SHP77 treated with DMSO at 0.1 percent for 48 hours (cell line): ENCODE measurements at places on chromosomes 4 and X.

- DNase-seq, result no peak
These were observed 515.1 kb upstream of the DIPK2B start for GRCh38 chrX:45715748-45716147.

- DNase-seq, result peak; percentile 10
These were observed 155.2 kb upstream of the GALNT7 start for GRCh38 chr4:173013232-173013930.

DNA sequence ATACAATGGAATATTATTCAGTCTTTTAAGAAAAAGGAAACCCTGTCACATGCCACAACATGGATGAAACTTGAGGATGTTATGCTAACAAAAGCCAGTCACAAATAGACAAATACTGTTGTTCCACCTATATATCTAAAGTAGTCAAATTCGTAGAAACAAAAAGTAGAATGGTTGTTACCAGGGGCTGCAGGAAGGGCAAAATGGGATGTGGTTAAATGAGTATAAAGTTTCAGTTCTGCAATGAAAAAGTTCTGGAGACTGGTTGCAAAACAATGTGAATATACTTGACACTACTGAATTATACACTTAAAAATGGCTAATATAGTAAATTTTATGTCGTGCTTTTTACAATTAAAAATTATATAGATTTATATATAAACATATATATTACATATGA lies 12.2 kb downstream of the SPOCK3 start:
- DNase-seq, result no peak

DNA sequence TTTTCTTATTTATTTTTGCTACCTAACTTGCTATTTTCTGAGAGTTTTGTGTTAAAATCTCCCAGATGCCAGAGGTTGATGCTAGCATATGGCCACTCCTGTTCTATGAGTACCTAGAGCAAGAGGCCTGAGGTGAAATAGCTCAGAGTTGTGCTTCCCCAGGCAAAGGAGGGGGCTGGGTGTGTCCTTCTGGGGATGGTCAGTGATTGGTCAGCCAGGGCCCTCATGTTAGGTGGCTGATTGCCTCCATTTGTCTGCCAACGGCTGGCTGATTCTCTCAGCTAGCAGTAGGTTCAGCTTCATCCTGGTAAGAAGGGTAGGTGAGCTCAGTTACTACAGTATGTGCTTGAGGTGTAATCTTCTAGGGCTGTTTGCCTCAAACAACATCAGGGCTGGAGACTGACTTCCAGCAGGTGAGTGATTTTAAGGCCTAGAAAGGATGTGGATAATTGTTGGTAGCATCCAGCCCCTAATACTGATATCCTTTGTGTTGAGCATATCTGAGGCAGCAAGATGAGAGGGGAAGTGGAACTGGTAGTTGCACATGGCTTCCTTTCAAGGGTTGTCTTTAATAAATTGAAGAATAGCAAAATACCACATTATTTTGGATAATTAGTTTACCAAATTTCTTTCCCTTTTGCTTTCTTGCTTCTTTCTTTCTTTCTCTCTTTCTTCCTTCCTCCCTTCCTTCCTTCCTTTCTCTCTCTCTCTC lies 62.5 kb upstream of the RHOH start:
- DNase-seq, result no peak

- DNase-seq, result no peak
These were observed 12.0 kb upstream of the RTL9 start for GRCh38 chrX:110346681-110347080.

DNA sequence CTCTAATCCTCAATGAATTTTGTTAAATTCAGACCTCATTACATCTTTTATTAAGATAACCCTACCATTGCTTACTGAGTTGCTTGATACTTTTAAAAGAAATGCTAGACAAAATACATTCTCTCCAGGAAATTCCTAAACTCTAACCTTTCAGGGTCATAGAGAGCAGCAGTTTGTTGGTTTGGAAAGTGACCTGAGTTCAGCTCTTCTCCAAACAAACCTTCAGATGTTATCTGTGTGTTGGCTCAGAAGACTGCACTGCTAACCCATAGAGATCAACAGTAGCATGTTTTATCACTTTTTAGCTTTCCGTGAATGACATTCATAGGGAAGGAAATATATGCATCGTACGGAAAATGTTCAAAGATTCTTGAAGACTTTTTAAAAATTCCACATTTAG lies 101.8 kb upstream of the VEGFC start:
- no peak for DNase-seq

DNA sequence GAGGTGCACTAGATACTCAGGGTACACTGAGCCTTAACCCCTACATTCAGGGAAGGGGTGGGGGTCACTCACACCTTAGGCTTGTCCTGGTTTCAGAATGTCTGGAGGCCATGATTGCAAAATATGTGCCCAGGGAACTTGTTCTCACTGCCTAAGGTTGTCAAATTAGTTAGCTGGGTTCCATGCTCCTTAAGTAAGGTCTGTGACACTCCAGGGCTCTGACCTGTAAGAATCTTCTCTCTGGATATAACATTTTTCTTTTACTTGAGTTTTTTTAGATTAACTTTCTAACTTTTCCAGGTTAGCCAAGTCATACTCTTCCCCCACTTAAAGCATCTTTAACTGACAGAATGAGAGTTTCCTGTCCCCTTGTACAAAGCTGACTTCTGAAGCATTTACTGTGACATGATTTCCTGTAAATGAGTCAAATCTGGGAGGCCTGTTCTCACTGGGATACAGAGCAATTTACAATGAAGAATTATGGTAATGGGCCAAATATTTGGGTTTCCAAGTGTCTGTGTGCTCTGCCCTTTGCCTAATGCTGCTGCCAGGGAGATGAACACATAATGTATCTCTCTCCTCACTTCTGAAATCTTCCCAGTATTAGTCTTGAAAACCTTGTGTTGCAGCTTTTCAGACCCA lies 101.7 kb downstream of the GATB start:
- DNase-seq, result no peak

- no peak for DNase-seq
These were observed 215.8 kb downstream of the PACRGL start for GRCh38 chr4:20916106-20916505.

GRCh38 chr4:73860181-73860580 lies 7.1 kb downstream of the PF4V1 start:
- DNase-seq, result no peak

- DNase-seq, result no peak
These were observed 154.6 kb downstream of the ATOH1 start for GRCh38 chr4:93983140-93983539.

- DNase-seq, result no peak
These were observed 77.6 kb downstream of the PDE5A start for GRCh38 chr4:119550857-119551532.

DNA sequence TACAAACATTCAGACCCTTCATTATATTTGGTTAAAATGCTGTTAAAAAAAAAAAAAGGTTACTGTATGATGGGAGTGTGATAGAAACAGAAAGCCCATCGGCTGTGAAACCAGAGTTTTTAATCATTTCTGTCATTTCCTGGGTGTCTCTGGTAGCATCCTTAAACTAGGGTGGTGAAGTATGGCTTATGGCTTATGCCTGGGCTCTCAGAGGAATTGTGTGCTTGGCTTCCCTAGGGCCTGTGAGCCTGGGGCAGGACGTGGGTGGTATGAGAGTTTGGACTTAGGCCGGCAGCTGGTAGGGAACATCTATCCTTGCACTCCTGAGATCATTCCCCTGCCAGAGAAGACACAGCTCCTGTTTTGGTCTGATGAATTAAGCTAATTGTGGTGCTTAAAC lies 52.2 kb downstream of the DCUN1D4 start:
- no peak for DNase-seq

DNA sequence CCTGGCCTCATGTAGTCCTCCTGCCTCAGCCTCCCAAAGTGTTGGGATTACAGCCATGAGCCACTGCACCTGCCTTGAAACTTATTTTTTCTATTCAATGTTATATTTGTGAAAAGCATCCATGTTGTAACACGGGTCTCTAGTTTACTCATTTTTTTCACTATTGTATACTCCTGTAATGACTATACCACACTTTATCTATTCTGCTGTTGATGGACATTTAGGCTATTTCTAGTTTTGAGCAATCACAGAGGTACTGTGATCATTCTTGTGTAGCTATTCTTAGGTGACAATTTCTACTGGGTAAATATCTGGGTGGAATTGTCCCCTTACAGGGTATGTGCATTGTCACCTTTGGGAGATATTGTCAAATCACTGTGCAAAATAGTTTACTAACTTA lies 3.6 kb downstream of the DRP2 start:
- DNase-seq, result no peak

GRCh38 chrX:107684956-107685385 lies 56.7 kb downstream of the PRPS1 start:
- DNase-seq, result no peak

GRCh38 chr4:628821-629635 lies 3.7 kb downstream of the PDE6B start:
- no peak for DNase-seq

DNA sequence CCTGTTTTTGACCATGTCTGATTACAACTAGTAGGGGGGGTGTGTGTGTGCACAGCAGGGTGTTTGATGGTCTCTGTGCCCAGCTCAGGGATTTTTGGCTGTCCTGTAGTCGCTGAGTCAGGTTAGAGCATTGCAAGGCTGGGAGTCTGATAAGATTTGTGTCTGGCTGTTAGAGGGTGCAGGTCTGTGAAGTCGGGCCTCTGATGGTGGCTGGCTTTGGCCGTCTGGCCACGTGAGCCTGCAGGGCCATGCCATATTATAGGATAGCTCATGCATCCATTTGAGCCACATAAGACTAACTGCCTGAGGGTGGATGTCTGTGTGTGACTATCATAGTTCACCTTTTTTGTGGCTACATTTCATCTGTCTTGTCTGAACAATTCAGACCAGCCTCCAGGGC lies 4.9 kb downstream of the PORCN start:
- no peak for DNase-seq

- no peak for DNase-seq
These were observed 338.8 kb downstream of the PPP3CA start for GRCh38 chr4:101008503-101008902.

DNA sequence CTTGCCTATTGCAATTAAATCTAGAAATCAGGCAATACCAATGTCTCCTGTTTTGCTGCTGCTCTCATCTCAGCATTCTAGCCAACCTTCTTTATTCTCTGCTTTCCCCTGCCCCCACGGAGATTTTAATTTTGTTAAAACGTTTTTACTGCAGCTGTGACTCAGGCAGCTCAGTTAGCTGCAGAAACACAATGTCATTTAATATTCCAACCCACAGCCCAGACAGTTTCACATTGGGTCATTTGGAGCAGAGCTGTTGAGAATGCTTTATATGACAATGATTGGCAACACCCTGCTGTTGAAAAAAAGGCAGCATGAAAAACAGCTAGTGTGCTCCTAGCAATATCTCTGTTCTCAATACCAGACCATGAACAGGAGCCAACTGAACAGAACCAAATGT lies 12.6 kb upstream of the SLC10A4 start:
- DNase-seq, result no peak

DNA sequence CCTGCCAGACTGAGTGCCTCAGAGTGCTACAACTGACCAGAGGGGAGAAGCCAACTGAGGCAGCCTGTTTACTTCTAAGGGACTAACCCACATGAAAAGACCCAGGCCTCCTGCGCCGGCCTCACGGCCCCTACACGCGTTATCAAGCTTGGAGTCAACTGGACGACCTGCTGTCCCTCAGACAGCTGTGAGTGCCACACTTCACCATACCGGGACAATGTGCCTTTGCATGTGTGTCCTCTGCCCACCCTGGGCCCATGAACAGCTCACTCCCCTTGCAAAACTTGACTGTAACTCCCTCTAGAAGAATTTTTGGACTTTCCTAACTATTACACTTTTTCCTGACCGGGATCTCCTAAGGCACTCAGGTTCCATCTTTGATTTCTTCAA lies 1.8 kb downstream of the NOP14 start:
- DNase-seq, result no peak
